ENCODE measurements at places on chromosomes 7 and 10.

GRCh38 chr10:3172081-3172445 lies 519 bp downstream of the PITRM1 start:
- no peak for DNase-seq

DNA sequence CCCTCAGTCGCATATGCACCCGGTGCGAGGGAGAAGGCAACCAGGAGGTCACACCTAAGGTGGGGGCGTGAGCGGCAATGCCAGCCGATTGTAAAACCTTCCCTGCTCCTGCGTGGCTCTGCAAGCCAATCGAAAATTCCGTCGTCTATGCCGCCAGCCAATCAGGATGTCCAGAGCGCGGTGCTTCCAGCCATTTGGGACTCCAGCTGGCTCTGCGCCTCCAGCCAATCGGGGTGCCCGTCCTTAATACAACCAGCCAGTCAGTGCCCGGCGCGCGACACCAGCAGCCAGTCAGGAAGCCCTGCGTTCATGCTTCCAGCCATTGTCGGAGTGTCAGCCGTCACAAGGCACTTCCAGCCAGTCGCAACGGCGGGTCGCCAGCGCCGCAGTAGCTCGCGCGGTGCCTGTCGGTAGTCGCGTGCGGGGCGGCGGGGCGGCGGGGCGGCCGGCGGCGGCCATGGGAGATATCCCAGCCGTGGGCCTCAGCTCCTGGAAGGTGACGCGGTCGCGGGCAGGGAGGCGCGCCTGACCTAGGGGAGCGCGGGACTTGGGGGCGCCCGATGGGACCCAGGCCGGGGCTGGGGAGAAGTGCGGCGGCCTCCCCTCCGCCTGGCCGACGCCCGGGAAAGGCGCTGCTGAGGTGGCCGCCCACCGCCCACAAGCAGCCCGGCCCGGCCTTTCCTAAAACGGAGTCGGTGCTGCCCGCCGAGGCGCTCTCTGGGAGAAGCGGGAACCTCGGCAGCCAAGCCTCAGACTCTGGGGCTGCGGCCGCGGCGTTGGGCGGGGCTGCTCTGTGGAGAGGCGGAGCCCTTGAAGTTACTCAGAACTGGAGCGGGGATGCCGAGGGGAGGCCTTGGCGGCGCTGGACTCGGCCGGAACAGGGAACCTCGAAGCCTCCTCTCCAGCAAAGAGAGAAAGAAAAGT lies at the start of gene AKR1E2:
TSS of gene AKR1E2 (plus strand) at position 340 of the 924 bp plus-strand sequence. CDS start at position 458, 118 bp downstream.
- no peak for DNase-seq

GRCh38 chr7:130278860-130279259 lies 12.2 kb downstream of the CPA2 start:
- no peak for DNase-seq

GRCh38 chr7:1939434-1940401 lies 269.6 kb downstream of the ELFN1 start:
- DNase-seq, result peak; percentile 37

DNA sequence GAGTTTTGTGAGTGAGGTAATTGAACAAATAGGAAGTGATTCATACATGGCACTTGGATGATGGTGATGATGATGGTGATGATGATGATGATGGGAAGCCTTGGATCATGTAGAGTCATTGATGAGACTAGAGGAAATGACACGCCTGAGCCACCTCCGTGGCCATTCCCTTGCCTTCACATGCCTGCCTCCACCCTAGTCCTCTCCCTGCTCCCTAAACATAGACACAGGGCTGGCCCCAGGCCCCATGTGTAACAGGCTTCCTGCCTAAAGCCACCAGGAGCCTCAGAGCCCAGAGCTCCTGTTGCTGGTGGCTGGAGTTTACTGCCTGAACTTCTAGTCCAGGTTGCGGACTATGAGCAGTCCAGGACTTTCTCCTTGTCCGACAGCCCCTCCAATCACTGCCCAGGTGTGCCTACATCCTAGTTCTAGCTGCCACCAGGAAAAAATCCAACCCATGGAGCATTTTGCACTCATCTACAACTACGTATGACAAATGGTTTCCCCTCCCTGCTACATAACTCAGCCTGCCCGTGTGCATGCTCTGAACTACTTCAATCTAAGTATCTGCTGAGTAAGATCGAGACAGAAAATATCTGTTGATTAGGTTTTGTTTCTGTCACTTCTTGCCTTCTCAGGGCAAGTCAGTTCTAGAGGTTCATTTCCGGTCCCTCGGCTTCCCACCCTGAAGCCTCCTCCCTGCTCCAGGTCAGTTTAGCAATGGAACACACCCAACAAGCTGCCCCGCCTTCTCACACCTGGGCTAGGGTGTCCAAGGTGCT lies 35.5 kb upstream of the KDM7A start:
- DNase-seq, result peak; percentile 74

DNA sequence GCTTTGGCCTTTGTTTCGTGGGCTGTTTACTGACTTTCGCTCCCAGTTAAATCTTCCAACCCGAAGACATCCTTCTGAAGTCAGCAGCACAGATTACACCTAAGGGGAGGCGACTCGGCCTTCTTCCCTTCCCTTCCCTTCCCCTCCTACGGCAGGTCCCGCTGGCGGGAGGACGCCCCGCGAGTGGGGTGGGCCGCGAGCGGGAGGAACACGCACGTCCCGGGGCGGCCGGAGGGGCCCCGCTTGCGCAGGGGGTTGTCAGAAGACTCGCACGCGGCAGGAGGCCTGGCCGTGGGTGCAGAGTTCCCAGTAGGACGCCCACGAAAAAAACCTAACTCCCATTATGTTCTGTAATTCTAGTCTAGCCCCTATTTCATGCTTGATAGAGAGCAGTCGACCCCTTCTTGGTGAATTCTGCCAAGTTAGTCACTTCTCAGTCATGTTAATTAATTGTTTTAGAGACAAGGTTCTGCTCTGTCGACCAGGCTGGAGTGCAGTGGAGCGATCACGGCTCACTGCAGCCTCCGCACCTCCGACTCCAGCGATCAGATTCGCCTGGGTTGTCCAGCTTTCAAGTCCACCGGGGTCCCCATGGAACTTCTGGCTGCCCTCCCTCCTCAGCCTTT lies 19.2 kb upstream of the ZNF32 start:
- no peak for DNase-seq

DNA sequence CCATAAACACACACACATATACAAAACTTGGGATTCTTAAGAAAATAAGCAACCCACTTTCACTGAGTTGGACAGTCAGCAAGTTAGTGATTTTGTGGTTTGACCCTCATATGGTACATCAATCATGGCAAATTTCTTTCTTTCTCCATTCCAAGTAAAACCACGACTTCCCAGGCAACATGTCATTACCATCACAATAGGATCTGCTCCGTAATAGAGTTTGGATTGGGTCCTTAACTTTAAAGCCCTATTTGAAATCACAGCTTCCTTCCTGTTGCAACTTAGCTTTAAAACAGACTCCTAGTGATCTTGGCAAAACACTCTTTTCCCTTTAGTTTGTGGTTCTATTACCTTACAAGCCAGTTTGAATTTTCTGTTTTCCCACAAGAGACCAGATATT lies 483.6 kb downstream of the INHBA start:
- DNase-seq, result no peak

GRCh38 chr7:108001764-108002725 lies 916 bp downstream of the LAMB1 start:
- no peak for DNase-seq
